ENCODE measurements at places on chromosomes 4 and X.

GRCh38 chr4:4640692-4641091 is 98.8 kb upstream of the STX18 start:
- no peak for DNase-seq

- no peak for DNase-seq
Observed at GRCh38 chr4:72446353-72447055, 122.5 kb downstream of the ADAMTS3 start.

DNA sequence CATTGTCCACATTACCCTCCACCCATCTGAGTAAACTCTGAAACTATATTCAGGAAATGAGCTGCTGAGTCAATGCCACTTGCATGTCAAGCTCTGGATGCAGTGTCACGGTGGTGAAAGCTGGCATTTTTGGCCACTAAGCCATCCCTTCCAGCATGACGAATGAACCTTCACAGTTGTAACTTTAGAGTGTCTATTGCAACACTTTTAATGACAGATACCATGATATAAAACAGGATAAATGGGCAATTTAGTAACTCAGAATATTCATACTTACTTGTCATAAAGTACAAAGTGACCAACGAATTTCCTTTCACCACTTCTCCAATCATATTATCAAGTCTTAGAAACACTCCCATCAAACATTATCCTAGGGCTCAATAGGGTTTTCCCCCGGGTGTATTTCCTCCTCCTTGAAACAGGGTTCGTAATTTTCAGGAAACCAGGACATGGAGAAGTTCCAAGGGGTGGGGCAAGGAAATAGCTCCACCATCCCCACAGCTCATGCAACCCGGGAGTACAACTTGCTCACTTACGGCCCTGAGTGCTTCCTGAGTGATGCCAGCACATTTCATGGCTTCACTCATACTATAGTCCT is 73.1 kb downstream of the MTHFD2L start:
- no peak for DNase-seq

- no peak for DNase-seq
Observed at GRCh38 chr4:82071951-82072350, 301.8 kb downstream of the HNRNPD start.

GRCh38 chr4:74516303-74516702 is 71.4 kb downstream of the AREG start:
- no peak for DNase-seq

GRCh38 chr4:55398966-55399365 is 3.2 kb downstream of the TMEM165 start:
- no peak for DNase-seq
